ENCODE measurements at places on chromosomes 12 and 14. TPM values are rescaled to one million over a fixed set of nuclear protein-coding genes. Genes with fewer than 3 reads are reported as not detected.

Gene NEUROD4
- total RNA-seq = not detected

Gene PPP4R4
- not detected for total RNA-seq

Gene NANOG
- total RNA-seq = 0.10 TPM

Gene TC2N
- 3.2 TPM for total RNA-seq

DNA sequence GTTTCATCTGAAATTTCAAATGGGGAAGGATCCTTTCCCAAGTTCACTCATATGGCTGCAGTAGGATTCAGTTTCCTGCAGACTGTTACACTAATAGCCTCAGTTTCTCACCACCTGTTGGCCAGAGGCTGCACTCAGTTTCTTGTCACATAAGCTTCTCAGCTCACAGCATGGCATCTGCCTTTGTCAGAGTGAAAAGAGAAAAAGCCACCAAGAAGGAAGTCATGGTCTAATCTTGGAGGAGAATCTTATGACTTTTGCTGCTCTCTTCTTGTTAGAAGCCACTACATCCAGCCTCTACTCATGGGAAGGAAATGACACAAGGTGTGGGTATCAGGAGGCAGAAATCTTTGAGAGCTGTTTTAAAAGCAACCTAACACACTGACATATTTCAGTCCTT is 39.4 kb upstream of the BTG1 start:
- H3K4me3 ChIP-seq = no peak overlapping the region
- DNase-seq = no peak
- H3K36me3 ChIP-seq = no peaks in the 10 kb centered on the region
- no peaks in the 10 kb centered on the region for H3K4me1 ChIP-seq
- no peak overlapping the region for H3K27ac ChIP-seq
- no peaks in the 10 kb centered on the region for H3K27me3 ChIP-seq

GRCh38 chr14:82528016-82528415 is 994.4 kb upstream of the SEL1L start:
- H3K4me1 ChIP-seq = no peaks in the 10 kb centered on the region
- no peak overlapping the region for H3K27ac ChIP-seq
- no peaks in the 10 kb centered on the region for H3K36me3 ChIP-seq
- DNase-seq = no peak
- no peak overlapping the region for H3K4me3 ChIP-seq
- no peaks in the 10 kb centered on the region for H3K27me3 ChIP-seq

DNA sequence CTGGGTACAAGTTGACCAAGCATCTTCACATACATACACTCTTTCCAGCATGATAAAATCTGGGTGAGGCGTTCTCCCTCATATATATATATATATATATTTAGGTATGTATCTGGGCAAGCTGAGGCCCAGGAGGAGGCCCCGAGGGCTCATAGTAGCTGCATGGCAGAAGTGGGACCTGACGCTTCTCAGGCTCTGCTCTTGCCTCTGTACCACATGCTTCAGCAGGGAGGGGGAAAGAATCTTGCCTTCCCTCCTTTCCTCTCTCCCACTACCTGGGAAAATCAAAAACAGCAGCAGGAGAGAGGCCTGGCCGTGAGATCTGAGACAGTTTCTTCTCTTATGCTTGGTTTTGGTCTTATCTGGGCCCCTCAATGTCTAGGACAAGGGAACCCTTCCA is 9.2 kb downstream of the PPP1R1A start:
- no peaks in the 10 kb centered on the region for H3K4me1 ChIP-seq
- DNase-seq = no peak
- H3K4me3 ChIP-seq = no peak overlapping the region
- no peaks in the 10 kb centered on the region for H3K27me3 ChIP-seq

- H3K27me3 ChIP-seq = no peaks in the 10 kb centered on the region
- H3K27ac ChIP-seq = peak overlapping the region; percentile 94
- peaks cover 34% of the 10 kb centered on the region for H3K4me1 ChIP-seq
- no peaks in the 10 kb centered on the region for H3K36me3 ChIP-seq
- peak overlapping the region; percentile 78 for H3K4me3 ChIP-seq
Measured at GRCh38 chr12:21938879-21939278, 2.3 kb downstream of the ABCC9 start.

GRCh38 chr12:13253966-13254760 is 57.6 kb downstream of the EMP1 start:
- H3K4me1 ChIP-seq = no peaks in the 10 kb centered on the region
- no peak overlapping the region for H3K27ac ChIP-seq
- H3K27me3 ChIP-seq = no peaks in the 10 kb centered on the region
- H3K4me3 ChIP-seq = no peak overlapping the region
- H3K36me3 ChIP-seq = no peaks in the 10 kb centered on the region

GRCh38 chr12:659090-659683 is 4.1 kb downstream of the NINJ2 start:
- no peaks in the 10 kb centered on the region for H3K36me3 ChIP-seq
- no peak overlapping the region for H3K27ac ChIP-seq
- no peak for DNase-seq
- no peaks in the 10 kb centered on the region for H3K27me3 ChIP-seq

GRCh38 chr12:48084066-48084465 is 21.8 kb downstream of the SENP1 start:
- H3K4me3 ChIP-seq = no peak overlapping the region
- H3K36me3 ChIP-seq = peaks cover 59% of the 10 kb centered on the region
- H3K27ac ChIP-seq = no peak overlapping the region
- no peaks in the 10 kb centered on the region for H3K27me3 ChIP-seq
- no peaks in the 10 kb centered on the region for H3K4me1 ChIP-seq

- H3K27me3 ChIP-seq = no peaks in the 10 kb centered on the region
- H3K4me3 ChIP-seq = no peak overlapping the region
- no peaks in the 10 kb centered on the region for H3K36me3 ChIP-seq
- no peak overlapping the region for H3K27ac ChIP-seq
- H3K4me1 ChIP-seq = peaks cover 11% of the 10 kb centered on the region
- no peak for DNase-seq
Measured at GRCh38 chr14:99681101-99681831, 2.8 kb upstream of the CYP46A1 start.
